ENCODE measurements at places on chromosomes 11 and 22.

DNA sequence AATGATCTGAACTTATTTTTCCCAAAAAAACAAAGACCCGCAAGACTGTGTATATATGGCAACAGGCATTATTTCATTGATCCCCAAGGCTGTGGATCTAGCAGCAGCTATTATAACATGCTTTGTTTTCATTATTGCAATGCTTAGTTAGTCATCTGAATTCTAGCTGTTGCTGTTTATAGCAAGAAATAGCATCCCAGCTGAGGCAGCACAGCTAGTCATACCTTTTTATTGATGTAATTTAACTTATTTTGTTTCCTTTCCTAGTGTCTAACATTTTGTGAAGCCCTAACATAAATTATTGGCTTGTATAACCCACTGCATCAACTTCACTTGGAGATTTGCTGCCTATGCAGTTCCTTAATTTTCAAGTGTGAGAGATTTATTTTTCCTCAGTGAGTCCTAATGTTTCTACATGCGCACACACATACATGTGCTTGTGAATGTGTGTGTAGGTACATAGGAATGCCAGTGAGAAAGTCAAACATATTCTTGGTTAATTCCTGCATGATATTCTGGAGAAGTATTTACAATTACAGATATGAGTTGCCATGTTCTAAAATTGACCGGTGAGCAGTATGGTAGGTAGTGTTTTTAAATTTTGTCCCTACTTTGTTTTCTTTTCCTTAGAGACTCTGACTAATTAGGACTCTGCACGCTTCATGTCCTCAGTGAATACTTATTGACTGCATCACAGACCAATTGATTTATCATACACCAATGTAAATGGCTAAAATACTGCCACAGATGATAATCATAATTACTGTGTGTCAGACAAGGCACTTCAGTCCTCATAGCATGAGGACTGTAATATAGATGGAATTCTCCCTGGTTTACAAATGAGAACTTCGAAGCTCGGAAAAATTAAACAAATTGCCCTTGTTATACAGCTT, 119.3 kb downstream of the WNT11 start:
- no peak for DNase-seq

- no peak for DNase-seq
Observed at GRCh38 chr11:100098560-100098959, 588.5 kb upstream of the ARHGAP42 start.

GRCh38 chr22:26610996-26611395, 6.8 kb downstream of the CRYBB1 start:
- no peak for DNase-seq

DNA sequence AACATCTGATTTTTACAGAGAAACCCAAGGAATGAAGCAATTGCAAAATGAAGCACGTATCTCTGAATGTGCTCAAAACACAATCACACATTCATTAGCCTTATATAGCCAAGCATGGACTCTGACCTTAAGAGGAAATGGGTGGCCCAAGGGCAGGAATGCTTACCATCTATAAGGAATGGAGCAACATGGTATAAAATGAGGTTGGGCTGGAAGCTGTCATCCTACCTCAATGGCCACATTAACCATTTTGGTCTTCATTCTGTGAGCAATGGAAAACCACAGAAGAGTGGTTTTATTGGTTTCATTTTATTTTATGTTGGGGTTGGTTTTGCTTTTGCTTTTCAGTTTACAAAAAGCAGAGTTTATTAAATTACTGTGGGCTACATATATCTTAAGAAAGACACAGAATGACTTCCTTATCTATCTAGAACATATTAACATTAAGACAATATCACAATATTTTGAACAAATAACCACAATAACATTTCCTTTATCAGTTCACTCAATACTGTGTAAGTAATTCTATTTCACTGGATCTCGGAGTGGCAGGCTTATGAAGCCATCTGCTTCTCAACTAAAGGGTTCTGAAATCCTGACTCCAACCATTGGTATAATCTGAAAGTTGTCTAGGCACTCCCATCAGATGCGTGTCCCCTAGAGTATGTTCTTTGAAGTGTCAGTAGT, 10.8 kb upstream of the MS4A13 start:
- DNase-seq = no peak

- DNase-seq = no peak
Observed at GRCh38 chr11:34261820-34262219, 96.0 kb downstream of the ABTB2 start.

- DNase-seq = no peak
Observed at GRCh38 chr11:106152824-106153223, 75.4 kb downstream of the AASDHPPT start.

DNA sequence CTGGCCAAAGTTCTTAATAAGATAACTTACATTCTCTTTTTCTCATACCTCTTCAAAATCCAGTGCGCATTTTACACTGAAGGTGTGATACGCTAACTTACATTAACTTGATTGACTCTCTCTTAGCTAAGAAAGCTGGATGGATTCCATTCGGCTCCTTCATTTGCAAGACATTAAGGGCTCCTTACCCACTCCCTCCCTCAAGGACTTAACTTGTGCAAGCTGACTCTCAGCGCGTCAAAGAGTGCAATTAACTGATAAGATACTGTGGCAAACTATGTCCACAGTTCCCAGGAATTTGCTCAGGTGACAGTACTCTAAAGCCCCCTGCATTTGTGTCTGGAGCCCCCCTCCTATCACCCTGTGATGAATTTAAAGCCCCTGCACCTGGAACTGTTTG, 6.4 kb upstream of the RFPL1 start:
- DNase-seq = no peak

Measured in skin of body (tissue), 3 donors.